ENCODE measurements at places on chromosomes 7 and 10.
A peak's percentile ranks its signal among the peaks of the same experiment; 100 is the strongest.

- no peak for DNase-seq
Observed at GRCh38 chr10:1508096-1508495, 229.2 kb downstream of the ADARB2 start.

- DNase-seq, result no peak
Observed at GRCh38 chr10:131792011-131792651, 108.7 kb upstream of the PPP2R2D start.

- DNase-seq, result no peak
Observed at GRCh38 chr10:23556727-23557440, 118.0 kb downstream of the OTUD1 start.

DNA sequence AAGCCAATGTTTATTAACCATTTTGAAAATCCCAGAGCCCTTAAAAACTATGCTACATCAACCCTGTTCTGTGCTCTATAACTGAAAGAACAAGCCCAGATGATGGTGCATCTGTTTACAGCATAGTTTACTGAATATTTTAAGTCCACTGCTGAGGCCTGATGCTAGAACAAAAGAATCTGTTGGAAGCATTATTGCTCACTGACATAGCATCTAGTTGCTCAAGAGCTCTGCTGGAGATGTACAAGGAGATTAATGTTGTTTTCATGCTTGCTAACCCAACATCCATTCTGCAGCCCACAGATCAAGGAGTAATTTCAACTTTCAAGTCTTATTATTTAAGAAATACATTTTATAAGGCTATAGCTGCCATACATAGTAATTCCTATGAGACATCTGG is 181.3 kb upstream of the FEZF1 start:
- DNase-seq, result no peak

GRCh38 chr10:119737823-119738222 is 12.0 kb downstream of the INPP5F start:
- DNase-seq, result no peak

GRCh38 chr10:3140280-3140679 is 32.3 kb downstream of the PITRM1 start:
- no peak for DNase-seq

GRCh38 chr7:159008417-159008816 is 136.2 kb downstream of the VIPR2 start:
- no peak for DNase-seq

DNA sequence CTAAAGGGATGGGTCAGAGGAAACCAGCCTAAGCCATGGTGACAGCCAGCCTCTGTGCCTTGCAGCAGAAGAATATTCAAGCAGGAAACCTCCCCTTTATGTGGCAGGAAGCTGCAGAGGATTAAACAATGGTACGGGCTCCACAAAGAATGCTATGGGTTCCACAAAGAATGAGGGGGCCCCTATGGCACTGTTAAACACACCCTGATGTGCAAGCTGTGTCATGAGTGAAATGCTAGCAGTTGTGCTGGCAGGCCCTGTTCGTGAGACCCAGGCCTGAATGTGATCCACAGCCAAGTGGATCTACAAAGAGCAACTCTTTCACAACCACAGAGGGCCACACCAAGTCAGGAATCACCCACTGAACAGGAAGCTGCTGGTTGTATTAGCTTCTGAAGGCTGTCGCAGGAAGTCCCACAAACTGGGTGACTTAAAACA is 68.9 kb downstream of the MYOF start:
- DNase-seq, result no peak

GRCh38 chr7:139908792-139909191 is 79.7 kb downstream of the TBXAS1 start:
- DNase-seq, result peak; percentile 16

- DNase-seq, result no peak
Observed at GRCh38 chr7:876972-877311, 588 bp downstream of the GET4 start.

All from hematopoietic multipotent progenitor cell treated with erythropoietin and hydrocortisone succinate and interleukin-3 and kit ligand, for 17 days (in vitro differentiated cells).